AG04449 (cell line): ENCODE measurements at places on chromosomes 4 and X.

DNA sequence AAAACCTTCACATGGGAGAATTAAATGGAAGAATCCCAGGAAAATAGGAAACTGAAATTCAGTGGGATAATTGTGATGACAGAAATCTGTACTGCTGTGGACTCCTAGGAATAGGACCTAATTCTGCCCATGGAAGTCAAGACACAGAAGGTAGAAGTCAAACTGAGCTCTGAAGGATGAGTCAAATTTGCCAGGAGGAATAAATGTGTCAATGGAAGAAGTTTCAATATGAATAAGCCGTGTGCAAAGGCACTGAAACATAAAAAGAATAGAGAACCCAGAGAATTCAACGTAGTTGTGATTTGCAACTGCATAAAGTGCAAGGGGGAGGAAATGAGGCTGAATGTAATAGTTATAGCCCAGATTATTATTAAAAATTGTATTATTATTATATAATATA, 11.6 kb downstream of the ENAM start:
- DNase-seq = no peak

GRCh38 chrX:148915474-148915873, 415.1 kb downstream of the AFF2 start:
- no peak for DNase-seq

- DNase-seq = no peak
Observed at GRCh38 chr4:90888571-90888970, 761.4 kb downstream of the CCSER1 start.

- DNase-seq = no peak
Observed at GRCh38 chrX:16867947-16868346, 2.2 kb downstream of the RBBP7 start.

GRCh38 chr4:119984996-119985395, 81.7 kb downstream of the MAD2L1 start:
- DNase-seq = no peak

- DNase-seq = no peak
Observed at GRCh38 chrX:71910643-71910985, at the start of gene NHSL2. Gene NHSL2, plus strand, starts transcription at chrX:71910845.

DNA sequence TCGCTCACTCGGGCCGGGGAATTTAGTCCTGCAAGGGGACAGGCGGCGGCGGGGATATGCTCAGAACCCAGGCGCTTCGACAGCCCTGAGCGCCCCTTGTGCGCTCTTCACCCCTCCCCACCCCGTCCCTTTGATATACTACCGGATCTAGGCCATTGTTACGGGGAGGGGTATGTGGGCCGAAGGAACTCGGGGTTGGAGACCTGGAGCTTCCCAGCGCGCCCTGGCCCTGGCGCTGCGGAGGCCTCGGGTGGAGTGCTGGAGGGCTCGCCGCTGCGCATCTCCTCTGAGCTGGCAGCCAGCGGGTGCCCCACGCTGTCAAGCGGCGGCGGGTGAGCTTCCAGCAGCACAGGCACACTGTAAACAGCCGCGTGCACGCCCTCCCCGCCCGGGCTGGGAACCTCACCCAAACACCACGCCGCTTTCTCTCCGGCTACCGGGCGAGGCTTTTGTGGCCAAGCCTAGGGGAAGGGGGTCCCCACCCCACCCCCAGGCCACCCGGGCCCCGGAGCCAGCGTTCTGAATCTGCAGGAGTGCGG, 54.5 kb upstream of the BCOR start:
- no peak for DNase-seq
